ENCODE measurements at places on chromosomes 5 and 9.

- DNase-seq: no peak
Observed at GRCh38 chr5:82319651-82320376, 41.7 kb upstream of the RPS23 start.

DNA sequence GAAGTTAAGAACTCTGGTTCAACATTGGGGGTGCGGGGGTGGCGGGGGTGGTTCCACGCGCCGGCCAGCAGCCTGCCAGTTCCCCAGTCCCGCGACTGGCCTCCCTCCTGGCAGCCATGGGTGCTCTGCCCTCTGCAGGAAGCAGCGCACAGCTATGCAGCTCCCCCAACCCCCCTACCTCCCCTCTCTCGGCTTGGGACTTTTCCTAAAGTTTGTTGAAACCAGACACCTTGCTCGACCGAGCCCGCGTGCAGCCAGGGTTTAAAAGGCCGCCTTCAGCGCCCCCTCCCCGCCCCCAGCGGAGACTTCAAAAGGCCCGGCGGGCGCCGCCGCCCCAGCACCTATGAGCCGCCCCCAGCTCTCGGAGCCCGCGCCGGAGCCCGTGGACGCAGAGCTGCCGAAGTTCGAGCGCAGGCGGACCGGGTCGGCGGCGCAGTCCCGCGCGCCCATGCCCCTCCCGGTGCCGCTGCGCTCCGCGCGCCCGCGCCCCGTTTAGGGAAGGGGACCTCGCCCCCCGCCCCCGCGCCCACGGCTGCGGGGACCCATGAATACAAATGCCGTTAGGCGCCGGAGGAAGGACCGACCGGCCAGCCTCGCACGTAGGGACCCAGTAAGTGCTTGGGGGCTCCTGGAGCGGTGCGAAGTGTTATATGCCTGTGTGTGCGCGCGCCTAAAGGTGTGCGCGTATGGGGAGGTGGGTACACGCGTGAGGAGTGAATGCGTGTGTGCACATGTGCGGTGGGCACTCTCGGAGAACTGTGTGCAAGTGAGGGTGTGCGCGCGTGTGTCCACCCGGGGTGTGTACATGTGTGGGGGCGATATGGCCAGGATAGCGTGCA lies 1.4 kb upstream of the COL27A1 start:
- no peak for DNase-seq

DNA sequence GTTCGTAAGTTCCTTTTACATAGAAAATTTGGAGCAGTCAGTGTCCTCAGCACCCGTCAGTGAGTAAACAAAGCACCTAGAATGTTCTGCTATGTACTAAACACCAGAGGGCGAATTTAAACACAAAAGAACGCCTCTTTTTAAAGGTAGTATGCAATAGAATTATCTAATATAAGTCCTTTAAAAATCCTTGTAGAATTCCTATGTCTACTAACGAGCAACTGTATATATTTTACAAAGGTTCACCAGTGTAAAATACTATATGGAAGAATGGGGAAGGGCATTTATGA lies 499 bp upstream of the TMEM232 start:
- no peak for DNase-seq

DNA sequence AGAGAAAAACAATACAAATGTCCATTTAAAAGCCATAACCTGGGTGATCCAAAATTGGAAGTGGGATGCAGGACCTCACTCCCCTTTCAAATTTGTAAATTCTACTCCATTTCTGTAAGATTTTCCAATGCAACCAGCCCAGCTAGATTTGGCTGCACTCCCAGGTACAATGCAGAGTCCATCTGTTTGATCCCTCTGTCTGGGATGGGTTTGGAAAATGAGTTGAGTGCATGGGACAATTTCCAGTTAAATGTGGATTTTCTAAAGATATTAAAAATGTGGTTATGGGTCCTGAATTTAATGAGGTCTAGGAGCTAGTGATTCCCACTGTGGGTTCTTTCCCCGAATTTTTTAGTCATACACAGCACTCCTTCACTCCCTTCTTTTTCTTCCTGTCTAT lies 104.0 kb upstream of the ATP10B start:
- DNase-seq: no peak

DNA sequence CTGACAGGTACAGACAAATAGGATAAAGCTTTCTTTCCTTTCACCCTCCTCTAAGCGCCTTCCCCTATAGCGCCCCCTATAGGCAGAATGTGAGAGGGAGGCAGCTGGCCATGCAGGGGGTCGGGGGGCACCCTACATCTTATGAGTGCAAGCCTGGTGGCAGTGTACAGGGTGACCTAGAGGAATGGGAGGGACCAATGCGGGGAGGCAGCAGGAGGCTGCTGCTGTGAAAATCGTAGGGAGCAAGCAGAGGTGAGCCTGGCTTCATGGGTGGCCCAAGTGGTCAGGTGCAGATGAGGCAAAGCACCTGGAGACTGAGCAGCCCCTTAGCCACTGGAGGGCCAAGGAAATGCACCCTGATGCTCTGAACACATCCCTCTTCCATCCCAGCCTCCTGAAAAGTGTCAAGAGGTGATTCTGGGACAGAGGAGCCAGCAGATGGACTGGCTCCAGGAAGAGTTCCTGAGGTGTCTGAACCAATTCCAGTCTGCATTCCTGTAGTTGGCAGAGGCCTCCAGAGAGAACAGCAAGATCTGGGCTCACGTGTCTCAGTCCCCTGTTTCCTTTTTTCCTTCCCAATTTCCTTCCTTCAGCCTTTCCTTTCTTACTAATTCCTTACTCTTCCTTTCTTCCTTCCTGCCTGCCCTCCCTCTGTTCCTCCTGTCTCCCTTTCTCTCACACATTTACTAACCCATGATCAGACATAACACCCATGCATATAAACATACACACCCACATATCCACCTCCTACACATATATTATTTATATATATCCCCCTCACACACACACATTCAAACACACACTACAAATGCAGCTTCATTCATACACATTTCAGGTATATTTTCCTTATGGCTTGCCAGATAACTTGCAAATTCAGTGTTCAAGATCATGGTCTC lies 32.8 kb upstream of the GALNT10 start:
- DNase-seq: no peak

DNA sequence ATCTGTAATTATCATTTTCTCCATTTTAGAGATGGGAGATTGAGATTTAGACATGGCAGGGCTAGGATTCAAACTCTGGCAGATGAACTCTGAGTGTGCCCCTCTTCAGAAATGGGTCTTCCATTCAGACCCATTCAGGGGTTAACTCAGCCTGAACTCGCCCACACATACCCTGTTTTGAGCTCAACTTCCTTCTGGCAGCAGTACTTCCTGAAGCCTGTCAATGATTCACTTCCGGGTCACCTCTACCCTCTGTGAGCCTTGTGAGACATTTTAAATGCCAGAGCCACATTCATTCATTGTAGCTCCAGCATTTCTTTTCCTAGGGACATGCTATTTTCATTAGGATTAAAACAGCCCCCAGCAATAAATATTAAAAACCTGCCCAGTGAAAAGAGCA lies 209.3 kb upstream of the SLC24A2 start:
- no peak for DNase-seq

- DNase-seq: no peak
Observed at GRCh38 chr5:87916320-87916719, 352.3 kb downstream of the TMEM161B start.

GRCh38 chr9:87516222-87516925 lies 18.7 kb downstream of the DAPK1 start:
- no peak for DNase-seq

DNA sequence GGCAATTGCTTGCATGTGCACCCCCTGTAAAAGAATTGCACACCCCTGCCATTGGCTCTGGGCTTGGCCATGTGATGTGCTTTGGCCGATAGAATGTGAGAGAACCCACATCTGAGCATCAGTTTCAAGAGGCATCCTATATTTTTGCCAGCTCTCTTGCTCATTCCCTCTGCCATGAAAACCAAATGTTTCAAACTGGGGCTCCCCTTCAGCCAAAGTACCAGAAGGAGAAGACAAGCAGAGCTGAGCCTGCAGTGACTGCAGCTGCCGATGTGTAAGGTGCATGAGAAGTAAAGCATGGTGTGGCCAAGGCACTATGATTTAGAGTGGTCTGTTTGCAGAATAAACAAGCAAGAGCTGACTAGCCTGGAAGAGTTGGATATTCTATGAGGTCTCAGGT lies 132.3 kb downstream of the ASTN2 start:
- no peak for DNase-seq

- DNase-seq: peak; percentile 8
Observed at GRCh38 chr5:11719888-11720481, 184.3 kb downstream of the CTNND2 start.

DNA sequence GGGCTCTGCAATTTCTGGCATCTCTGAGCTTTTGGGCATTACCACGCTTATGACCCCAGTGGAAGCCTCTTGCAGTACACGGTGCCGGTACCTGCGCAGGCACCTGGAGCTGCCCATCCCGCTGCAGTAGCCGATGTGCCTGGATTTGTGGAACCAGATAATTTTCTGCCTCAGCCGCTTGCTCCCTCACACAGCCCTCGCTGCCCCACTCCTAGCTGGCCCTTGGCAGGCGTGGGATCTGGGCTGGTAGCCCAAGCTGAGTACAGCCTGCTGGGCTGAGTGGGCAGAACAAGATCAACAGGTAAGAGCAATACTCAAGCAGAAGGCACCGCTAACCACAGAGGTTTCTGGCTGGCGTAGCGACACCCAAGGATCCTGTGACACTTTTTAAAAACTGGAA lies 1808.8 kb upstream of the ACO1 start:
- no peak for DNase-seq

- no peak for DNase-seq
Observed at GRCh38 chr5:143418140-143418866, 14.8 kb upstream of the NR3C1 start.

- no peak for DNase-seq
Observed at GRCh38 chr5:85049020-85049419, 664.3 kb upstream of the EDIL3 start.

GRCh38 chr5:154236-154635 lies 37.1 kb upstream of the LRRC14B start:
- no peak for DNase-seq

DNA sequence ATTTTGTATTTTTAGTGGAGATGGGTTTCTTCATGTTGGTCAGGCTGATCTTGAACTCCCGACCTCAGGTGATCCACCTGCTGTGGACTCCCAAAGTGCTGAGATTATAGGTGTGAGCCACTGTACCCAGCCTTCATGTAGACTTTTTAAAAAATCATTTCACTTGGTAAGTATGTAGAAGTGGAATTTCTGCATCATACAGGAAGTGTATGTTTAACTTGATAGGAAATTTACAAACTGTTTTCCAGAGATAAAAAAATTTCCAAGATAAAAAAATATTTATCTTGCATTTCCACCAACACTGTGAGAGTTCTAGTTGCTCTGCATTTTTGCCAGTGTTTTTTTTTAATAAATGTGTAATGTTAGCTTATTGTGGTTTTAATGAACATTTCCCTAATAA lies 155.8 kb downstream of the ZNF608 start:
- no peak for DNase-seq

GRCh38 chr5:2112173-2113025 lies 229.7 kb upstream of the IRX4 start:
- no peak for DNase-seq

GRCh38 chr9:80792726-80793125 lies 896.6 kb downstream of the TLE1 start:
- DNase-seq: no peak

- DNase-seq: no peak
Observed at GRCh38 chr9:18795947-18796671, 236.9 kb downstream of the SAXO1 start.

- no peak for DNase-seq
Observed at GRCh38 chr5:177311723-177312648, at the start of gene MXD3. TSS of gene MXD3 (minus strand) at chr5:177311898. CDS start at chr5:177311830, 68 bp downstream.

DNA sequence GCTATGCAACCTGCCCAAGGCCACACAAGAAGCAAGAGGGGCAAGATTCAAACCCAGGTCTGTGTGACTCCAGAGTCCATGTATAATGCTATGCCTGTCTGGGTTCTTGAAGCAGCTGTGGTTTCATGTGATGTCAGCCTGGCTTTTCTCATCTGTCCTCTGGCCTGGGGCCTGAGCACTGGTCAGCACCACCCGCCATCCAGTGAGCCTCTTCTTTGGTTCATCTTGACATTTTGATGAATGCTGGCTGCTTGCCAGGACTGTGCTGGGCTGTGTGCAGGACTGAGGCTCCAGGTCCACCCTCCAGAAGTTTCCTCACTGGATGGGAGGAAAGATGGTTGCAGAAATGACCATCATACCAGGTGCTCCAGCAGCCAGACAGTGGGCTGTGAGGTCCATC lies 61.5 kb downstream of the TSTD2 start:
- DNase-seq: no peak

DNA sequence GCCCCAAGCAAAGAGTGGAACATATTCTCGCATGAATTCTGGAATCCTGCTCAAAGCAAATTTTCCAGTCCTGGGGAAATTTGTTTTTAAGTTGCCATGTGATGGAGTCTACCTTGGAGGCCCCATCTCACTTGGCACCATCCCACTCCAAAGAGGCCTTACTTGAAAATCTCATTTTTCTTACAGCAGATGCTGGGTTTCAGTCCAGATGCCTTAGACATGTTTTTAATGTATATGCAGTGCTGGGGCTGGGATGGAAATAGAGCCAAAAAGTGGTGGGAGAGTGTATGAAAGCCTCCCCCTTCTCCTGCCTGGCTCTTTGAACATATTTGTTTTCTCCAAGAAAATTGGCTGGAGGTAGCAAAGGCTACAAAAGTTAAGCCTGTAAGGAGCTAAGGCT lies 493.7 kb downstream of the ENC1 start:
- no peak for DNase-seq

DNA sequence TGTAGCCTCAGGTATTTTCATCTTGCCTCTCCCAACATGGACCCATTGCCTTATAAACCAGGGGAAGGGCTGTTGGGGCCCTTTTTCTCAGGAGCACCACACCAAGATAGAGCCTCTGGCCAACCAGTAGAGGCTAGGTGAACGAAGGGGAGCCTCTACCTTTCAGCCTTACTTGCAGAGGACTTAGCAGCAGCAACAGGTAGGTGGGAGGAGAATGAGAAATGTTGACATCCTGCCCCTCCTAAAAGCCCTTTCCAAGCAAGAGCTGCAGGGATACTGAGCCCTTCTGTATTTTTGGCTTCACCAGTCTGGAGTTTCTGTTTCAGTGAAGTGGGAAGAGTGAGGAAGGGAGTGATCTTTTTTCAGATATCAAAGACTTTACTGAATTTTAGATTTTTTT lies 77.4 kb downstream of the MTREX start:
- no peak for DNase-seq

DNA sequence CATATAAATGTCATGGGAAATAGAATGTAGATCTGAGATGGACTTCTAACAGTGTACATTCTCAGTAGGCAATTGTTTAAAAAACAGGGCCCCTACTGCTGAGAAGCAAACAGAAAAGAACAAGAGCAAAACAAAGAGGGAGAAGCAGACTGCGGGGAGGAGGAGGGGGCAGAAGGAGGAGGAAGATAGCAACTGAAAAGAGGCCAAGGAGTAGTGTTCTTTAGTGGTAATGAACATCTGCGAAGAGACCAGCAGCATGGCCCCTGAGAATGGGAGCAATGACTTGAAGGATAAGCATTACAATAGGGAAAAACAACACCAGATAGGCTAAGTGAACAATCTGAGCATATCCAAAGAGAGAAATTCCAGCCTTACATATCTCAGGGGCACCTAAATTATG lies 36.8 kb downstream of the HAPLN1 start:
- DNase-seq: no peak

DNA sequence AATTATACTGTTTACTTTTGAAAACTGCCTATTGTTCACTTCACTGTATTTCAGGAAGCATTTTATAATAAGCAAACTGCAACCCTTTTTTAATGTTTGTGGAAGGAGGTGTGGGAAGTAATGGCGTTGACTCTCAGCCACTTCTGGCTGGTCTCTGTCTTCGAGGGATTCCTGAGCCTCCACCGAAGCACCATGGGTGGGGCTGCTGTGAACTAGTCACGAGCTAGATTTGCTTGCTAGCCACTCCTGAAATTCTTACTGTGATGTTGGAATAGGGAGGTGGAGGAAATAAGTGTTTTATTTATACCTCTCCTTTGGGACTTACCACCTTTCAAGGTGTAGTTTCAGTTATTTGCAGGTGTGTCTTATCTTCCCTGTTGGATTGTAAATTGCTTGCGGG lies 26.8 kb downstream of the PIP5K1B start:
- DNase-seq: no peak

All from Panc1 (cell line).